ENCODE measurements at places on chromosomes 16 and 17.

- DNase-seq = peak; percentile 59
Observed at GRCh38 chr17:21239680-21240368, 13.4 kb downstream of the NATD1 start.

DNA sequence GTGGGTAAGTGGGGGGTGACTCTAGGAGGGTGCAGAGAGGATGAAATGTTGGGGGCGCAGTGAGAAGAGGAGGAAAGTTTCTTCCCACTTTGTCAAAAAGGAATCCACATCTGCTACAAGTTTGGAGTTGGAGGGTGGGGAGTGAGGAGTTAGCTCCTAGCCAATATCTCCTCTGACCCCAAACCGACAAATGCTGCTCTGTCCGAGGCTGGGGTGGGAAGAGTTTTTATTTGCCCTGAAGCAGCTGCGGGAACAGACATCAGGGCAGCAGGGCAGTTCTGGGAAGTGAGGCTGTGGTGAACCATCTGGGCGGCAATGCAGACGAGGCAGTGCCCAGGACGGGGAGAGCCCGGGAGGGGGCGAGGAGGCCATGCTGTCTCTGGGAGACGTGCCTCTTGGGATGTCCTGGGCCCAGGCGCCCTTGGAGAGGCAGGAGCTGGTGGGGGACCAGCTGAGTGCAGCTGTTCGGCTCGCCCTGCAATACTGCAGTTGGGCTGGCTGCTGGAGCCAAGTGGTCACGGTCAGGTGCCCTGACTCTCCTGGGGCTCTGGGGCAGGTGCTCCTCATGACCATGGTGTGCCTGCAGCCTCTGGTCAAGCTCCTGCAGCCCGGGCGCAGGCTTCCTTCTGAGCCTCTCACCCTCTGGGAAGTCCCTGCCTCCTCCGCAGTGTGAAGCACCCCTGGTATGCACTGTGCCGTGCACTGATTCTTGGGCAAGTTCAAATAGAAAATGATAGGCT, 6.4 kb upstream of the SOCS3 start:
- no peak for DNase-seq

DNA sequence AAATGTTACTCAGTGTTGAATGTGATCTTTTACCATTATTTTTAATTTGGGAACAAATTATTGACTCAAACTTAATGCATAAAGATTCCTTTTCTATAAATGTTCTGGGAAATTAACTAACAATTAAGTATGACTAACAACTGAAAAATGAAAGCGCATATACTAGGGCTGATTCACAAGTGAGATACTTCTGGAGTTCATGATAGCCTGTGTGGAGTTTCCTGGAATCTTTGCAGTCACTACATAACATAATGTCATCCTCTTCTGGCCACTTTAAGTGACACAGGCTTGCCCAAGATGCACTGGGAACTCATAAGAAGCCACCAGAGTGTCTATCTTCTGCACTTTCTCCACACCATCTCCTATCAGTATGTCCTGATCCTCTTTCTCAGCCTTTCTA, 450.3 kb upstream of the CDH11 start:
- DNase-seq = no peak

DNA sequence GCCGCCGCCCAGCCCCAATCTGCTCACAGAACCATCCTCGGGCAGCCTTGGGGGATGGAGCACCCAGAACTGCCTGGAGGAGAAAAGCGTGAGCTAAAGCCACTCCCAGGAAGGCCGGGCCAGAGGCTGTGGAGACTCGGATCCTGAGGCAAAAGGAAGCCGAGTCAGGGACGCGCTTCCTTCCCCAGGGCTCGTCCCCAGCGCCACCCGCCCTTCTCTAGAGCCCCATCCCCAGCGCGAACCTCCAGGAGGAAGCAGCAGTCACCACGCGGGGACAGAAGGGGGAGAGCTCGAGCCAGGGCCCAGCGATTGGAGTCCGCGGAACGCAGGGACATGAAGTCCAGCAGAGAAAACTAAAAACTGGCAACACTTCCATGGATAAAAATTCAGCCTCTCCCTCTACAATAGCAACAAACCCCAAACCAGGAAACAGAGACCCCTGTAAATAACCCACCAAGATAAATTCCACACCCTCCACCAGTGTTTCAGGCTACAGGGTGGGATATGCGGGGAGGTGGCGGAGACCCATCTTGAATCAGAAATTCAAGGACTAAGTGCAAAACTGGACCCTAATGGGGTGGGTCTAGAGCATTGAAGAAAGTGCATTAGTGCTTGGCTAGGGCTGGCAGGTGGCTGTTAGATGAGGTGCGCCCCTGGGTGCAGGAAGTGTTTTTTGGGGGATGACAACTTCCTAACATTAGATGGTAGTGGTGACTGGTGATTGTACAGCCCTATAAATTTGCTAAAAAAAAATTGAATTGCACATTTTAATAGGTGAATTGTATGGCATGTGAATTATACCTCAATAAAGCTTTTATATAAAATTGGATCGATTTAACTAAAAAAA, 116.1 kb upstream of the METRNL start:
- DNase-seq = peak; percentile 49

GRCh38 chr17:34243364-34244320, 11.4 kb upstream of the CCL2 start:
- DNase-seq = no peak

All from germinal center (tissue), 1 donor.